ENCODE measurements at places on chromosomes 6 and 20.
A peak's percentile ranks its signal among the peaks of the same experiment; 100 is the strongest.

DNA sequence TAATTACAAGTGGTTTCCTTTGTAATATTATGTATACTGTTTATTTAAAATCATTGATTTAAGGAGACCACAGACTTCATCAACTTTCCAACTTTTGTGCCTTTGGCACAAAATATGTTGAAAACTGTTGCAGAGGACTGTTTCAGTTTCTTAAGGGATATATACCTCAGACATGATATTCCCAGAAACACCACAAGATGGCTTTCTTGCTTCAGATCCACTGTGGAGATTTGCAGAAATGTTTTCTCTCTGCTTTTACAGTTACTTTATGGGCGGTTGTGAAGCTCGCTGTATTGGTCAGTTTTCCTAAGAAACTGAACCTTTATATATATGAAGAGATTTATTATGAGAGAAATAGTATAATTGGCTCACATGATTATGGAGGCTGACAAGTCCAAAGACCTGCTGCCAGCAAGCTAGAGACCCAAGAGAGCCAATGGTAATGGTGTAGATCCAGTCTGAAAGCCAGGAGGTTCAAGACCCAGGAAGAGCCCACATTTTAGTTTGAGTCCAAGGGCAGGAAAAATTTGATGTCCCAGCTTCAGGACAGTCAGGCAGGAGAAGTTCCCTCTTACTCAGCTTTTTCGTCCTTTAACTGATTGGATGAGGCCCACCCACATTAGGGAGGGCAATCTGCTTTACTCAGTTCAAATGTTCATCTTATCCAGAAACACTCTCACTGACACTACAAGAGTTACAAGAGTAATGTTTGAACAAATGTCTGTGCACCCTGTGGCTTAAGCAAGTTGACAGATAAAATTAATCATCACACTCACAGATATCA, 12.8 kb downstream of the ME1 start:
- DNase-seq, result no peak

GRCh38 chr6:52534966-52535390, 41.9 kb downstream of the TRAM2 start:
- no peak for DNase-seq

DNA sequence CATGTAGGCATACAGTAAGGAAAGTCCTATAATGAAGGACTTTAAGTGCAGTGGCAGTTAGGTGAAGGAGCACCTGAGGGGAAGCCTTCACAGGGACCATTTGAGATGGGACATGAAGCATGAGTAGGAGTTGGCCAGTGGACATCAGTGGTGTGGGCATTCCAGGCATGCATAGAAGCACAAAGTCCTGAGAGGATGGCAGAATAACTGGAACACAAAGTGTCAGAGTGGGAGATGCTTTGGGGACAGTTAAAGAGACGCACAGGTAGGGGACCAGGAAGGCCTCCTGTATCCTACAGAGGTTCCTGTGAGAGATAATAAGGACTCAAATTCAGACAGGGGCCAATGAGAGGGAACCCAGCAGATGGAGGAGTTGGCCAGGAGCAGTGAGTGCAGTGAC, 26.4 kb upstream of the EFHC1 start:
- no peak for DNase-seq

DNA sequence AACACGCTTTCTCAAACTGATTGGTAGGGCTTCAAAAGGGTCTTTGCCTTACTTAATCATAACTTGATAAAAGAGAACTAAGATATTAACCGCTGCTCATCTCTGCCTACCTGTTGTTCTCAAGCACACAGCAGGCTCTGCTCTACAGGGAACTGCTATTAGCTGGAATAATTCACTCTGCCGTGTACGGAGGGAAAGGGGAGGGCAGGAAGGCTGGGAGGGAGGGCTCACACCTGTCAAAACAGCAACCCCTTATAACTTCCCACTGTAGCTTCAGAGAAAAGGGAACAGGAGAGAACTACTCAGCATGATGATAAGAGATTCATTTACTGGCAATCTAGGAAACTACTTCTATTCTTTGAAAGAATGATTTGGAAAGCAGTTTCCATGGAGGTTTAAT, 75.1 kb downstream of the ZMYND8 start:
- DNase-seq, result no peak

DNA sequence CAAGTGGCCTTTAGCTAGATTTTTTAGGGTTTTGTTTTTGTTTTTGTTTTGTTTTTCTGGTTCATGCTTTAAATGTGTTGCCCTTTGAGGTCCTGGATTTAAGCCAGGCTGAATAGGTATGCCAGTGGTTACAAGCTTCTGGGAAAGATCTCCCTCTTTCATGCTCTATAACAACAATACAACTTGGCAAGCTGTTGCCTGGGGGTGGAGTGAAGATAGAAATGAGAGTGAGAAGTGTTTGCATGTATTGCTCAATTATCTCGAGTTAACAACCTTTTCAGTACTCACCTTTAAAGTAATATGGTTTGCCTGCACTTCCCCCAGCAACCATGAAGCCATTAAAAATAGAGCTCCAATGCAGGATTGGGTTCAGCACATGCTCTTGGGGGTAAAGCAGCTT, 19.2 kb upstream of the HAO1 start:
- DNase-seq, result no peak

DNA sequence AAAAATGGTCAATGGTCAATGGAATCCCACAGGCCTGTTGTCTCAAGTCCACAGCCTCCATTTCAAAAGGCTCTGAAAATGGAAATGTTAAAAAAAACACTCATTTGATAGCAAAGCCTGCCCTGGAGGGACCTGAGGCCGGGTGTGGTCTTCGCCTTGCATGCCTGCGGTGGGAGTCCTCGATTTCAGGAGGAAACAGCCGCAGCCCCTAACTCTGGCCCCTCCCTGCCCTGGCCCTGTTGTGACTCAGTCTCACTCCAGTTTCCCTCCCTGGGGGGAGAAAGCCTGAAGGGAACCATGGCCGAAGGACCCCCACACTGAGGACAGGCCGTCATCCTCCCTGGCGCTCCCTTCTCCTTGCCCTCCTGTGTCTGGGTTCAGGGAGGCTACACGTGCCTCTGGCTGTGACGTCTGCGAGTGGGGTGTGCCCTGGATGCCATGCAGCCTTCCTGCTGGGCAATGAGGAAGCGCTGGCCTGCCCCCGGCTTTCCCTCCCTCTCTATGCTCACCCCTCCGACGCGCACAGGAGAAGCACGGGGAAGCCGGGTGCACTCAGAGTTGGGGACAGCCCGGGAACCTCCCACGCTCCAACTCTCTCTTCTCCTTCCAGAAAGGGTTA, 9.2 kb downstream of the BHLHE23 start:
- DNase-seq, result no peak

GRCh38 chr6:1708122-1708521, 98.4 kb downstream of the FOXC1 start:
- DNase-seq, result no peak

DNA sequence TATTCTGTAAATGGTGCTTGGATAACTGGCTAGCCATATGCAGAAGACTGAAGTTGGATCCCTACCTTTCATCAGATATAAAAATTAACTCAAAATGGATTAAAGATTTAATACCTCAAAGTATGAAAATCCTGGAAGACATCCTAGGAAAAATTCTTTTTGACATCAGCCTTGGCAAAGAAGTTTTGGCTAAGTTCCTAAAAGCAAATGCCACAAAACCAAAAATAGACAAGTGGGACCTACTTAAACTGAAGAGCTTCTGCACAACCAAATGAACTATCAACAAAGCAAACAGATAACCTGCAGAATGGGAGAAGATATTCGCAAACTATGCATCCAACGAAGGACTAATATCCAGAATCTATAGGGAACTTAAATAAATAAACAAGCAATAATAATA, 60.3 kb upstream of the RIPPLY2 start:
- DNase-seq, result no peak

- DNase-seq, result no peak
Observed at GRCh38 chr6:118739696-118740353, 88.4 kb upstream of the CEP85L start.

DNA sequence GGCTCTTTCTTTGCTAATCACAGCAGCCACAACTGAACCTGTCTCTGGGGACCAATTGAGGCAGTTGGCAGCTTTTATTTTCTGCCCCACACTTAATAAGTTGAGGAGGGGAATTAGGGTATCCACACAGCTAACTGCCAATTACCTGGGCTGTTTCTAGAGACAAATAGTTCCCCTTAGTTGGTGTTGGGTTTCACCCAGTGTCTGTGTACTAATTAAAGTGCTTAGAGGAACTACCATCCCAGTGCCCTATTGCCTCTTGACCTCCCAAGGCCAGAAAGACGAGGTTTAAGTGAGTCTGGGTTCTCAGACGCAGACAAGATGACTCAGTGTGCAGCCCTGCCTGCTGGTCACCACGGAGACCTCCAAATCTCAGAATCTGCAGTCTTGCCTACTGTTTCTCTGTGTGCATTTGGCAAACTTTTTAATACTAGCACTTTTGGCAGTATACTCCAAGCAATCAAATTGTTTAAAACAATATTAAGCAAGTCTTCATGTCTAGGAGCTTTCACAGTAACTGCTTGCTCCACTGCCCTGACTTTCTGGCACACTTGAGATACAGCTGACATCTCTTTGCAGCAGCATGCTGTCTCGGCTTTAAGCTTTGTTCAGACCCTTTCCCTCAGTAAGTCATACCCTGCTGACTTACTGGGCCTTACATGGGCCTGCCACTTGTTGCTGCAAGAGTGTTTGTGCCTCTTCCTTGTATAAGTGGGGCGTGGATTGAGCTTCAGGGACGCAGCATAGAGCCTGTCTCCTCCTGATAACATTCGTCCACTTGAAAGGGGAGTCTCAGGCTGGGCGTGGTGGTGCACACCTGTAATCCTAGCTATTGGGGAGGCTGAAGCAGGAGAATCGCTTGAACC, 31.9 kb downstream of the STK35 start:
- DNase-seq, result no peak

GRCh38 chr6:35736253-35736894, 458 bp upstream of the ARMC12 start:
- DNase-seq, result peak; percentile 77

DNA sequence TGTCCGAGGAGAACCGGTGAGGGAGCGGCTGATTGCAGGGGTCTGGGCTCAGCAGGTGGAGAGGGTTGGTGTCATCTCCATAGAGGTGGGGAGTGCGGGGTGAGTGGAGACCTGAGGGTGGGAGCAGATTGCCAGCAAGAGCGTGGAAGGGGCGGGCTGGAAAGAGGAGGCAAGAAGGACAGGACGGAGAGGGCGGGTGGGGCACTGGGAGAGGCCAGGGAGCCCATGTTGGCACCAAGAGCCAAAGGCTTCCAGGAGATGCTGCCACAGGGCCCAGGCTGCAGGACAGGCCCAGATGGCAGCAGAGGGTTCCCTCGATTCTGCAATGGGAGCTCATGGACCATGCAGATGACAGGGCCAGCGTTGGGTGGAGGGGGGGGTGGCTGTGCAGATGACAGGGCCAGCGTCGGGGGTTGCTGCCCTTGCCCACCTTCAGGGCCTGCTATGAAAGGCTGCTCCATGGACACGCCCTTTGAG, 105.4 kb downstream of the TMEM242 start:
- no peak for DNase-seq

GRCh38 chr20:51139891-51140290, 117.0 kb upstream of the KCNG1 start:
- no peak for DNase-seq

- no peak for DNase-seq
Observed at GRCh38 chr20:61599061-61599531, 347.0 kb downstream of the CDH4 start.

GRCh38 chr6:43819958-43820357, 49.9 kb downstream of the VEGFA start:
- DNase-seq, result no peak

- DNase-seq, result no peak
Observed at GRCh38 chr6:15276036-15276985, 30.4 kb downstream of the JARID2 start.

DNA sequence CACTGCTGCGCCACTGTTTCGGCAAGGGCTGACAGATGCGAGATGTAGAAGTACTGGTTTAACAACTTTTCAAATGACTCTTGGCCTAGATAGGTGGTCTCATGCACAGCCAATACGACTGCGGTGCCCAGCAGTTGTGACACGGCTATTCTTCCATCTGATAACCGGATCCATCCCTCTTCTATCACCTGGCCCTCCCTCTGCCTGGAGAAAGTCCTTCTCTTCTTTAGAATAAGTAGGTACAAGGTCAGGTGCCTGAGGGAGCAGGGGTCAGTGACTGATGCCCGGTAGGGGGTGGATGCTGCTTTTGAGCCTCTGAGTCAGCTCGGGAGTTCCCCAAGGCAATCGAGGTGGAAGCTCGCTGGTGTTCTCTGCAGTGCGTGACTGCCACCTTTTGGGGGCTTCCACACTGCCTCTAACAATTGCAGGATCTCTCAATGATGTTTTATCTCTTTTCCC, 166.8 kb upstream of the GRIK2 start:
- no peak for DNase-seq

GRCh38 chr6:109946979-109947378, 31.1 kb upstream of the GPR6 start:
- no peak for DNase-seq

DNA sequence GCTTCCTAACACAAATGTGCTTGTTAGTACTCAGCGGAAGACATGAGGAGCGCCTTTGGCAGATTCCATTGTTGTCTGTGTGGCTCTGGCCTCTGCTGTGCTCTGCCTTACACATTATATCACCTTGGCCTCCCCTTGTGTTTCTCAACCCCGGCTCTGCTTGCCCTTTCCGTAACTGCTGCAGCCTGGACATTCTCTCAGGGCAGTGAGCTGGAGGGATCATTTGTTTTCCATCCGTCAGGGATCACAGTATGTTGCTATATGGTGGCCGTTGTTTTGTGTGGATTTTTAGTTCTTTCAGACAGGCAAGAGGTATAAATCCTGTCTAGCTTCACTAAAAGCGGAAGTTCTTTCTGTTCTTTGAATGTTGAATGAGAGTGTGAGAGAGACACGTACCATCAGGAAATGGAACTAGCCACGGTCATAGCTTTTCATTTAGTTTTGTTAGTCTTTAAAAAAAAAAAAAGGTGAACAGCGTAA, 175.1 kb downstream of the JARID2 start:
- DNase-seq, result no peak

DNA sequence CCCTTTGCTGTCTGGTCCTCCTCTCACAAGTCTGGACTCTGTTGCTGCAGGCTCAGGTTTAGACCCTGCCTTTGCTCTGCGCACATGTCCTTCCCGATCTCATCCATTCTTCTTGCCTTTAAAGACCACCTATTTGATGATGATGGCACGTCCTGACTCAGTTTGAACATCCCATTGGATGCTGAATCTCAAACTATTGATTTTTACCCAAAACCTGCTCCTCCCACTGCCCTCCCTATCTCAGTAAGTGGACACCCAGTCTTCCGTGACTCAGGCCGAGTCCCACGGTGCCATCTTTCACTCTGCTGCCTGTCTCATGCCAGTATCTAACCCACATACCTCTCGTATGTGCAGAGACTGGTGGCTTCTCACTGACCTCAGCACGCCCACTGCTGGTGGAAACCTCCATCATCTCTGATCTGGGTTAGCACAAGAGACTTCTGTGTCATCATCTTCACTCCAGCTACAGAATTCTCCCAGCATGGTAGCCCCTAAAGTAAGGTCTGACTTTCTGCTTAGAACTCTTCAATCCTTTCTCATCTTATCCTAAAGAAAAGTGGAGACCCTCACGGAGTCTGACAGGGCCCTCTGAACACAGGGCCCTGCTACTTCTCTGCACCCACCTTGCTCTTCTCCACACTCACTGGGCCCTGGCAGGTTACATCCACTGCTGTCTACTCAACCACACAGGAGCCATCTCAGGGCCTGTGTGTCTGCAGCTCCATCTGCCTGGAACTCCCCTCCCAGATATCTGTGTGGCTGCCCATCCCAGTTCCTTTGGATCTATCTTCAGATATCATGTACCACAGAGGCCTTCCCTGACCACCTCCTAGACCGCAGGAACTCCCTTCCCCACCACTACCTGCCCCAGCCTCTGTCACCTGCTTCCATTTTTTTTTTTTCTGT, 387.1 kb upstream of the AGPAT4 start:
- no peak for DNase-seq
